Amygdala (tissue), 56 donors: ENCODE measurements at places on chromosomes 4 and X.
A peak's percentile ranks its signal among the peaks of the same experiment; 100 is the strongest.

- no peak for DNase-seq
These were observed at the start of gene CCNQ for GRCh38 chrX:153598541-153599191. TSS of gene CCNQ (minus strand) at chrX:153599139. CDS start at chrX:153599073, 66 bp downstream.

- no peak for DNase-seq
These were observed 64.7 kb upstream of the UBQLN2 start for GRCh38 chrX:56498756-56499155.

DNA sequence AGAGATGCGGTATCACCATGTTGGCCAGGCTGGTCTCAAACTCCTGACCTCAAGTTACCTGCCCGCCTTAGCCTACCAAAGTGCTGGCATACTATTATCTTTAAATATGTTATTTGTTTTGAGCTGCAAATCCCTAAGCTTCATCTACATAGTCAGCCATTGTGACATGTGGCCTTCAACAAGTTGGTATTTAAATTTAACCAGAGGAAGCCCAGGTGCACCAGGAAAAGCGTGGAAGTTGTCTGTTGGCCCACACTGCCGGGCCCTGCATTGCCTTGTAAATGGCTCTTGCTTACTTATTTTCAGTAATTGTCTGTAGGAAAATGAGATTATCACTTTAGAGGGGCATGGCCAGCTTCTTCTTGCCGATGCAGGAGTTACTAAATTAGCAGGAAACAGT lies 6.0 kb downstream of the WWC2 start:
- no peak for DNase-seq

DNA sequence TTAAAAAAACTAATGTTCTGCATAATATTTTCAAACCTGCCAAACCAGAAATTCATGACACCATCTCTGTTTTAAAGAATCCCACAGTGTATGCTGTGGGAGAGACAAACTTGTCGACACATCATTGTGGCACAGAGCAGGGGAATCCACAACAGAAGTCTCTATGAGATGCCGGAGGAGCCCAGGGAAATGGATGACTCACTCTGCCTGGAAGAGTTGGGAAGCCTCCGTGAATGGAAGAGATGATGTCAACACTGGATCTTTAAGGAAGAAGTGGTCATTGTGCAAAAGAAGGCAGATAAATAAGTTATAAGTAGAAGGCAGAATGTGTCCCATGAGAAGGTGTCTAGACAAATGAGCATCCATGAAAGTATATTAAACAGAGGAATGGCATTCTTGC lies 595.1 kb downstream of the RAB28 start:
- DNase-seq, result no peak

DNA sequence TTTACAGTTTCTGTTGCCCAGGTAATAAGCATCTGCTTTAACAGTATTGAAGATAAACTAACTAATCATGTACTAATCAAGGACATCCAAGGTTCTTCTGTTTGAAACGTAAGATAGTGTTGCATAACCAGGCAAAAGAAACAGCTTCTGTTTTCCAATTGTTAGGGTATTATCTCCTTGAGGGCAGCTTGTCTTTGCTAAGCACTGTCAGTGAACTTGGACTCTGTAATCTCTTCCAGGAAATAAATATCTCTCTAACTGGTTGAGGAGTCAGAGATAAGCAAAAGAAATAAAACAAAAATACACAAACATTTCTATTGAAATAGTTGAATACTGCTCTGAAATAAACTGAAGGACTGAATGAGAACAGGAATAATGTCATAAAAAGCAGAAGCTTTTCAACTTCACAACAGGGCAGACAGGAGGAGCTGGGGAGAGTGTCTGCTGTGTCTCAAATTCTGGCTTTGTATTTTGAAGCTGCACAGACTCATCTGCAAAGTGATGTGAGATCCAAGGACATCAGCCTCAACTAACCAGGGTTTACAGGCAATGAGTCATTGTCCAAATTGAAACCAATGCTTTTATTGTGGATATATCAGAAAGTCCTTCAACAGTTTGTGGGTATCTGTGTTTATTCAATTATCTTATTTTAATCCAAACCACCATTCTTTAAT lies 1253.0 kb upstream of the PCDH7 start:
- no peak for DNase-seq

- DNase-seq, result no peak
These were observed 36.8 kb upstream of the IL1RAPL1 start for GRCh38 chrX:28550331-28550872.

DNA sequence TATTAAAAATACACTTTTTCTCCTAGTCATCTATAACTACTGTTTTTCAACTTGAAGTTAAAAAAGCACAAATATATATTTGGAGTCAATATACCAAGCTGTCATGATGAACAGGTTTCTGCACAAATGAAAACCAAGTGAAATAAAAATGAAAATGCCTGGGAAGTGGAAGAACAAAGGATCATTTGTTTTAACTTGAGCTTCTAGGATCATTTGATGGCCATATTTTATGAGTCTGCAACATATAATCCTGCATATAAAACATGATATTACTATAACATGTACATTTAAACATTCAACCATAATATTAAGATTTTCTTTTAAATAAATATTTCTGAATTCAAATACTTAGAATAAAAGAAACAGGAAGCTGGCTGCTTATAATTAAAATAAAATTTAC lies 8.5 kb upstream of the ARHGEF38 start:
- DNase-seq, result no peak

- DNase-seq, result no peak
These were observed 960.5 kb downstream of the RPA4 start for GRCh38 chrX:97844161-97844560.

- DNase-seq, result no peak
These were observed 935.0 kb upstream of the INTU start for GRCh38 chr4:126697748-126698147.

DNA sequence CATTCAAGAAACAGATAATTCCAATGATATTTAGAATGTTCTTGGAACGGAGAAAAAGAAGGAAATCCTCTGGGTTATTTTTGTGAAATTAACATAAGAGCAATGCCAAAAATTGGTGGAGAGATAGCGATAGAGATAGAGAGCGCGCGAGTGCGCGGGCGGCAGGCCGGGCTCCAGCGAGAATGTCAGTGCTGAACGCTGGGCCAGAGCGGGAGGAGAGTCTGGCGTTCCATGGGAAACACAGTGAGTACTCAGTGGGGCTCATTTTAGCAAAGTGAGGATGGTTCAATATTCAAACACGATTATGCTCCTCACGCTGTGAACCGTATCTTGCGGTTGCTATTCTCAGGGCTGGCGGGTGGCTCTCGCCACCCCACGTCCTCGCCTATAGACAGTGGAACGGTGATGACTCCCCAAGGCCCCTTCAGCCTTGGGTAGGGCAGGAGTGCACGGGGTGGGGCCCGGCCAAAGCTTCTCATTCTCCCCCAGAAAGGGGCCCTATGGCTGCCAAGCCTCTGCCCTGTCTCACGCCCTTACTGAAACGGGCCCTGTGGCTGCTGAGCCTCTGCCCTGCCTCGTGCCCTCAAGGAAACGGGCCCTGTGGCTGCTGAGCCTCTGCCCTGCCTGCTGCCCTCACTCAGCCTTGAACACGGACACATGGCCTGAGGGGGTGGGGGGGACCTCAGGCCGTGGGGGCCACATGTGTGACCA lies 16.9 kb downstream of the CPLX1 start:
- DNase-seq, result no peak

DNA sequence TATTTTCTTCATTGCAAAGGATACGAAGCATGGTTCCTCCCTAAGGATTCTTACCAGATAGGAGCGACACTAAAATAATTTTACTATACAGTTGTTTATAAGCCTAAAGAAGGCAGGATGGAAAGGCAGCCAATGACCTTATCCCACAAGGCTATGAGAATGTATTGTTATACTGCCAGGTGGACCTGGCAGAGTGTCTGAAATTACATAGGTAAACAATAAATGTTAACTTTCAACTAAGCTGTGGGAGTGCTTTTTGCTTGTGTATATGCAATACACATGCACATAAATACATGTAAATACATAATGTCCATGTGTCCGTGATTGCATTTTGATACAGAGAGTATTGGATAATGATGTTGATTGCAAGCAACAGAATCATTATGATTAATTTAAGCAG lies 850.6 kb downstream of the CENPC start:
- no peak for DNase-seq

DNA sequence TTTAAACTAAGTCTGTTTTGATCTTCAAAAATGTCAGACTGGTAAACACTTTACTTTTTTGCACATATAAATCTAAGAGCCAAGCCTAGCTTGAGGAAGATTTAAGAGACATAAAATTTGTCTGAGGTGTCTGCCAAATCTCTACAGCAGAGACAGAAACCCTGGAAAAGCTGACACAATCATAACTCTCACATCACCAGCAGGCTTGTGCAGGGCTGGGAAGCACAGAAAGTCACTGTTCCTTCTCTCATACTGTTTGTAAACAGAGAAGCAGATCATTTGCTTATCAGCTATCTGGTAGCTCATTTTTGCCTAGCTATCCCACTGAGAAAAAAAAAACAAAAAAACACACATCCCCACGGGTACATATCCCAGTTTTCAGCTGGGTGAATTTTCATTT lies 7.0 kb downstream of the ENOX2 start:
- peak; percentile 41 for DNase-seq

DNA sequence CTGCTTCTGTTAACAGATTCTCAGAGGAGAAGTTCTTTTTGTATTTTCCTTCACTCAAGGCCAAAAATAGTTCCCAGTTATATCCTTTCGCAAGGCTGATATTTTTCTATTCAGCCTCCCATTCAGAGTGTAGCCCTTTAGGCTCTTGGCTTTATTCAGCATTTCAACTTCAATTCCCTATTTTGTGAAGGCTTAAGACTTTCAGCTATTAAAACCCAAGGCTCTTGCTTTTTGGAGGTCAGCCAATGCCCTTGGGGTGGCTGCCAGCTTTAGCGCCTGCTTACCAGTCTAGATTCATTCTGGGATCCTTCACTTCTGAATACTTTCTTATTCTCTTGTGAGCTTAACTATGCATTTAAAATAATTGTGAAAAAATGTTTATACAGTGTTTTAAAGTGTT lies 57.3 kb upstream of the ADGRA3 start:
- no peak for DNase-seq

DNA sequence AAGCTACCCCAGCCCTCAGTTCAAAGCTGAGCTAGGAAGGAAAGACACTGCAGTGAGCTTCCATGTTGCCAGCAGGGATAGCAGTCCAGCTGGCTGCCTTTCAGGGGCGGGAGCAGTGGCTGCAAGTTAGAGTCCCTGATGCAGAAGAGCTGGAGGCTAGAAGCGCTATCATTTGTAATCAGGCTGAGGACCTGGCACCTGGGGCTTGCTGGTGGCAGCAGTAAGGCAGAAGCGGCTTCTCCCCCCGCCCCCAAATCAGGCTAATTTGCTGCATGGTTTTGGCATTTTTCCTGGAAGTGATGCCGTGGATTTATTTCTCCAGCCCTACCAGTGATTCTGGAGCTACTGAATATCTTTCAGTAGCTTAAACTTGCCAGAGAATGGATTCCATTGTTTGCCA lies 203.3 kb downstream of the CLCN4 start:
- DNase-seq, result no peak

GRCh38 chrX:116756958-116757357 lies 294.2 kb upstream of the CT83 start:
- DNase-seq, result no peak

DNA sequence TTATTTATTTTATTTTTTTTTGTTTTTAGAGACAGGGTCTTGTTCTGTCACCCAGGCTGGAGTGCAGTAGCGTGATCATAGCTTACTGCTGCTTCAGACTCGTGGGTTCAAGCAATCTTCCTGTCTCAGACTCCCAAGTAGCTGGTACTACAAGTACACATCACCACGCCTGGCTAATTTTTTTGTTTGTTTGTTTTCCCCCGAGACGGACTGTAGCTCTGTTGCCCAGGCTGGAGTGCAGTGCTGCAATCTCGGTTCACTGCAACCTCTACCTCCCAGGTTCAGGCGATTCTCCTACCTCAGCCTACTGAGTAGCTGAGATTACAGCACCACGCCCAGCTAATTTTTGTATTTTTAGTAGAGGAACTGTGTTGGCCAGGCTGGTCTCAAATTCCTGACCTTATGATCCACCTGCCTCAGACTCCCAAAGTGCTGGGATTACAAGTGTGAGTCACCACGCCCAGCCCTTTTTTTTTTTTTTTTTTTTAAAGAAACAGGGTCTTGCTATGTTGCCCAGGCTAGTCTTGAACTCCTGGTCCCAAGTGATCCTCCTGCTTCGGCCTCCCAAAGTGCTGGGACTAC lies 32.2 kb downstream of the COPS4 start:
- DNase-seq, result no peak

DNA sequence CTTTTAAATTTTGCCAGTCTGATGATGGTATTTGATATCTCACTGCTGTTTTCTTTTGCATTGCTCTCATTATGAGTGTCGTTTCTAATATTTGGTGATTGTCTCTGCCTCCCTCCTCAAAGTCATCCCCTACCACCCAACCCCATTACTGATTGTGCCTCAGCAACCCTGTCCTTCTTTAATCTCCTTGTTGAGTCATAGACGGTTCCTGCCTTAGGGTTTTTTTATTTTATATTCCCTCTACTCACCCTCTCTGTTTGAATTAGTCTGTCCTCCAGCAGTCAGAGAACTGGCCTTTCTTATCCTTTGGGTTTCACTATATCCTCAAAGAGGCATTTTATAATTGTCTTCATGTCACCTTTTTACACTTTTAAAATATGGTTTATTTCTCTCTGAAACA lies 409.3 kb upstream of the CPEB2 start:
- no peak for DNase-seq

DNA sequence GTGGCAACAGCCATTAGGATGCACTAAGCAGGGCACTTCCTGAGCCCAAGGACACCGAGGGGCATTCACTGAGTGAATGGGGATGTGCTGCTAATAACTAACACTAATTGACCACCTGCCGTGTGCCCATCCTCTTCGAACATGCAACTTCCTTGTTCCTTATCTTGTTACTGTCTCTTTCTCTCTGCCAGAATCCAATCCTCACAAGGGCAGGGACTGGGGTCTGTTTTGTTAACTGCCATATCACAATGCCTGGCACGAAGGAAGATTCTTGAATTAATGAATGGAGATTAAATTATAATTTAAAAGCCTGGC lies 1.3 kb downstream of the ERAS start:
- DNase-seq, result no peak

- DNase-seq, result no peak
These were observed 1408.0 kb downstream of the RAPGEF2 start for GRCh38 chr4:160510928-160511327.

- DNase-seq, result no peak
These were observed 5.9 kb downstream of the RTL3 start for GRCh38 chrX:78653118-78653822.

DNA sequence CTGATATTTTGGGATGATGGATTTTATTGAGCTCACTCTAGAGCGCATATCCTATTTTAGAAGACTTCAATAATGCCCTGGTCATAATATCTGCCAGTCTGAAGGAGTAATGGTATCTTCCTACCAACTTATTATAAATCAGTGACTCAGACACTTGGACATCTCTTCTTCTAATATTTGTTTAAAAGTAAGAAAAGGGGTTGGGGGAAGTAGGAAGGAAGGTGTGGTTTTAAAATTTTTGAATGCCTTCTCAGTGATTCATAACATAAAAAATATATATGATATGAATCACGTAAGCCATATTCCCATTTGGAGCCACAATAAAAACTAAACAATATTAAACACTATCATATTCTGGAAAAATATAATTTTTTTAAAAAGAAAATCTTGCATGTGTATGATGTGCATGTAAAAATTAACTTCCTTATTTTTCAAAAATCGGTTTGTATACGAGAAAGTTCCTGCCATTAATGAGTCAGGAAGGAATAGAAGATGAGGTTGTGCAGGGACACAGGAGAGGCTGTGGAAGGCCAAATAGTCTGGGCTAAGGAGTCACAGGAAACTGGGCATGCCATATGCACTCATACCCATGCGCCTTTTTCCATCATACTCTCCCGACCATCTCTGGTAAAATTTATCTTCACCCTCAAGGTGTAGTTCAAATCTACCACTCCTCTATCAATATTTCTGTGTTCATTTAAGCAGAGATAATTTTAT lies 286.5 kb downstream of the EPHA5 start:
- no peak for DNase-seq
